ENCODE measurements at places on chromosomes 7 and 10.
A peak's percentile ranks its signal among the peaks of the same experiment; 100 is the strongest.

GRCh38 chr10:20114179-20114578 is 297.9 kb downstream of the PLXDC2 start:
- DNase-seq, result no peak

- DNase-seq, result no peak
These were observed 129.3 kb upstream of the BET1 start for GRCh38 chr7:94133460-94133859.

- DNase-seq, result no peak
These were observed 184.6 kb downstream of the RAMP3 start for GRCh38 chr7:45342236-45342635.

DNA sequence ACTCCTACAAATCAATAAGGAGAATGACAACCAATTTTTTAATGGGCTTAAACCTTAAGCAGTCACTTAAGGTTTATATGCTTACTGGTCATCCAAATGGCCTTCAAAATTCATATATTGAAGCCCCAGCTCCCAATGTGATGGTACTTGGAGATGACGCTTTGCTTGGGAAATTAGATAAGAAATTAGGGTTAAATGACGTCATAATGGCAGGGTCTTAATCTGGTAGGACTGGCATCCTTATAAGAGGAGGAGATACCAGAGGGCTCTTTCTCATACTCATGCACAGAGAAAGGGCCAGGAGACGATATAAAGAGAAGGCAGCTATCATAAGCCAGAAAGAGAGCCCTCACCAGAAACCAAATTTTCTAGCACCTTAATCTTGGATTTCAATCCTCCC is 350.8 kb upstream of the NFE2L3 start:
- DNase-seq, result no peak

DNA sequence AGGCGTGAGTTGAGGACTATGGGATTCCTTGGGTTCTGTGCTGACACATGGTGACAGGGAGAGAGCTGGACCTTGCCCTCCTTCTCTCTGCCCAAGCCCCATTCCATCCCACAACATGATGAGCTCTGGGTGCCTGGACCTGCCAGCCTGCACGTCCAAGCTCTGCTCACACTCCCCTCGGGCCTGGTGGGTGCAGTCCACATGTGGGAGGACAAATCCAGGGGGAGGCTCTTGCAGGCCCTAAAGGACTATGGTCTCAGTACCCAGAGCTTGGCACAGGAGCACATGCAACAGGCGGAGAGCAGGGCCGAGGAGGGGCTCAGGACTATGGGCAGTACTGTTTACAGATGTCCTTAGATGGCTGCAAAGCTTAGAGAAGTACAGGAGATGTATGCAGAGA is 91.4 kb downstream of the CLEC2L start:
- no peak for DNase-seq

DNA sequence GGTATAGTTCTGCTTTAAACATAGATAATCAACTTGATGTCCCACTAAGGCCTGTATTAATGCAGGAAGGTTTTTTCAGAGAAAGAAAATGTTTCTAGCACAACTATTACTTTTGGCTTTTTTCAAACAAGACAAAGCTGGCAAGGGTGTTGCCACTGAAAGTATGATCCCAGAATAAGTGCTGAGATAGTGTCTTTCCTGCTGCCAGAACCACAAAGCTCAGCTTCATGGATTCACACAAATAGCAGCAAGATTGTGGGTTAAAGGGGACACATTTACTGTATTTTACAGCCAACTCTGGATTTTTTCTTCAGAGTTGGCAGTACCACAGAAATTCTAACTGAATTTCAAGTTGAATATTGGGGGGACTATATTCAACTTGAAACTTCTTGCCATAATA is 4.3 kb downstream of the NCOA4 start:
- no peak for DNase-seq

GRCh38 chr10:58698777-58699356 is 186.2 kb downstream of the BICC1 start:
- DNase-seq, result no peak

- no peak for DNase-seq
These were observed 39.9 kb downstream of the DKK1 start for GRCh38 chr10:52353960-52354394.

- no peak for DNase-seq
These were observed 634 bp upstream of the HOXA7 start for GRCh38 chr7:27156916-27157701.

DNA sequence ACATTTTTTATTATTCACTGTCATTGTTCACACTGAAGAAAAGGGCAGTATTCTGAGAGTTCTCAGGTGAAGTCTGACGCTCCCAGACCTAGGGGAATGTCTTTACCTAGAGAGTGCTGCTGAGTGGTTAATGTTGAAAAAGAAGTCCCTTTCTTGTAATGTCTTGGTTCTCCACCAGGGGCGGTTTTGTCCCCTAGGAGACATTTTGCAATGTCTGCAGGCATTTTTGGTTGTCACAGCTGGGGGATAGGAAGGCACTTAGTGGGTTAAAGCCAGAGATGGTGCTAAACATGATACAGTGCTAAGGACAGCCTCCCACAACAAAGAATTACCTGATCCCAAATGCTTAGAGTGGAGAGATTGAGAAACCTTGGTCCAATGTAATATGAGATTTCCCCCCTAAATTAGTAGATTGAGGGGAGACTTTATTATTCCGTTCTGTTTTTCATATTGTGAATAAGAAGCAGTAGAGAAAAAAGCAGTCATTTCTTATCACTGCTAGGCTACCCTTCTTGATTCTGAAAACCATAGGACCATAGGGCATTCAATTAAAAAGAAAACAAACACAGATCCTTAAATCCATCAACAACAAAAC is 13.1 kb downstream of the UMAD1 start:
- DNase-seq, result no peak

GRCh38 chr7:156731651-156732050 is 91.1 kb downstream of the RNF32 start:
- DNase-seq, result no peak

DNA sequence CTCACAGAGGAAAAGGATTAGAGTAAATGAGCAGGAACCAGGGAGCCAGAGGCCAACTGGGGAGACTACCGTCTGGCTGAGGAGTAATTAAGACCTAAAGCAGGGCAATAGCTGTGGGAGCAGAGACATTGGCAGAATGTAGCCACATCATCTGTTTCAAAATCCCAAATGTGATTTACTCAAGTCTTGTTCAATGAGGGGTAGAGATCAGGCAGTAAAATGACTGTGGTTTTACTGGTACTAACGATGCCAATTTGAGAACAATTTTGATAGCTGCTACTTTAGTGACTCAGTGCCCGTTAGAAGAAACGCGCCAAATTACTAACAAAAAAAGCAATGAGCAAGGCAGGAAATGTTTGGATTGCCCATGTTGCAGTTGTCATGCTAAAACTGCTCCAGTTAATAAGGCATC is 12.7 kb upstream of the MIOS start:
- DNase-seq, result no peak

DNA sequence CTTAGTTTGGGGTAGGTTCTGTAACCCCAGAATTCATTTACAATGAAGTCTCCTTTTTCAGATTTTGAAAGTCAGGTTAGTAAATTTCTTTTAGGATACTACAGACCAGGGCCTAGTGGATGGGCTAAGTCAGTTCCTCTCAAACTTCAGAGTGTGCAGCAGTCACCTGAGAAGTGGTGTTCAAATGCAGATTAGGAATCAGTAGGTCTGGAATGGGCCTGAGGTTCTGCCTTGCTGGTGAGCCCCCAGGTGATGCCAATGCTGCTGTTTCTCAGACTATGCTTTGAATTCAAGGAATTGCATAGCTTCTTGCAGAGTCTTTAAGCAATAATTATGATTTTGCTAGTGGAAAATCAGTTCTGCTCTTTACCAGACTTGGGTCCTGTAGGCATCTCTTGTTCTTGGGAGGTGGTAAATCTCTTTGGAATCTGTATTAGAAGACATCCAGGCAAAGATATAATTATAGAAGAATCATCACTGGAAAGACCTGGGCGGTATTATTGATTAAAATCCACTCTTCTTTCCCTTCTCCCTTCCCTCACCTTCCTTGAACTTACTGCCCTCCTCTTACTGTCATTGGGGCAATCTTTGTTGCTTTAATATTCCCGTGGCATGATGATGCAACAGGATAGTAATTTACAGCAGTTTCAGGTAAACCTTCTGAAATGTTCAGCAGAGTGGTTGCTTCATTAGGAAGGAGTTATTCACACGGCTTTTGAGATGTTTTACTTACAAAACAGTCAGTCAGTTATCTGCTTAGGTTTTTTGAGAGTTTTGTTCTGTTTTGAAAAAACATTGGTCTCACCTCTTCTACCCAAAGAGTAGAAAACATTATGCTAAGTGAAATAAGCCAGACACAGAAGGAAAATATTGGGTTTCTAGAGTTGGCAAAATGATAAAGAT is 87.2 kb downstream of the NRF1 start:
- DNase-seq, result no peak

GRCh38 chr10:101257084-101257483 is 27.8 kb upstream of the LBX1 start:
- DNase-seq, result no peak

GRCh38 chr10:76210211-76210610 is 778.8 kb downstream of the LRMDA start:
- no peak for DNase-seq

GRCh38 chr7:16765436-16765859 is 11.9 kb downstream of the TSPAN13 start:
- DNase-seq, result no peak

- DNase-seq, result no peak
These were observed 727.0 kb downstream of the TYW1 start for GRCh38 chr7:67723591-67723990.

- no peak for DNase-seq
These were observed 98.3 kb upstream of the C7orf33 start for GRCh38 chr7:148492157-148492860.

DNA sequence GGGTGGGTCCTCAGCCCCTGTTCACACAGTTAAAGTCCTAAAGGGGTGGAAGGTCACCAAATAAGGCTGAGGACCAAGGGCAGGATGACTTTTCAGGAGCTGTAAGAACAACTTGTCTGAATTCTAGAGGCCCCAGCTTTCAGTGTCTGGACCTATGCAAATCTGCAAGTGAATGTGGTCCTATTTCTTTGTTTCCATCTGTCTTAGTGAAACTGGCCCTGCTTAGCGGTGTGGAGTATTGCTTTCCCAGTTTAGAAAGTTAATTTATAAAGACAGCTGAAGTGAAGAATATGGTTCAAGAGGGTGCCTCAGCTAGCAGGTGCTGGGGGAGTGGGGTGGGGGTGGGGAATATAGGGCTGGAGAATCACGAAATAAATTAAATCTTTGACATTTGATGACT is 40.1 kb downstream of the HHEX start:
- no peak for DNase-seq

DNA sequence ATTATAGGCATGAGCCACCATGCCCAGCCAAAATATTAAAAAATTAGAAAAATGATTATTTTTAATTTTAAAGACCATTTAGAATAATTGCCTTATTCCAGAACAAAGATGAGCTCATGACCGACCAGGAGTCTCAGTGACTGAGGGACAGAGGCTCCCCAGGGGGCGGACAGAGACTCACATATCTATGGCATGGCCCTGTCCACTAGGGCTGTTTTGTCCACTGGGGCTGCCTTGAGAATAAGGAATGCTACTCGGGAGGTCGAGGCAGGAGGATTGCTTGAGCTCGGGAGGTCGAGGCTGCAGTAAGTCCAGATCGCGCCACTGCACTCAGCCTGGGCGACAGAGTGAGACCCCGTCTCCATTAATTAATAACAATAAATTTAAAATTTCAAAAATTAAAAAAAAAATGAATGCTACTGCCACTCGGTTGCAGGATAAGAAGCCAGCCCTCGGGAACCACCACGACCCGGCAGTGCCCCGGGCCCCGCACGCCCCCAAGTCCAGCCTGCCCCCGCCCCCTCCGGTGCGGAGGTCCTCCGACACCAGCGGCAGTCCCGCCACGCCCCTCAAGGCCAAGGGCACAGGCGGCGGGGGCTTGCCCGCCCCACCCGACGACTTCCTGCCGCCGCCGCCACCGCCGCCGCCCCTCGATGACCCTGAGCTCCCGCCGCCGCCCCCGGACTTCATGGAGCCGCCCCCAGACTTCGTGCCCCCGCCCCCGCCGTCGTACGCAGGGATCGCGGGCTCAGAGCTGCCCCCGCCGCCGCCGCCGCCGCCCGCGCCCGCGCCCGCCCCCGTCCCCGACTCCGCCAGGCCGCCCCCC is 128.6 kb downstream of the APBB1IP start:
- DNase-seq, result no peak

- peak; percentile 45 for DNase-seq
These were observed at the start of gene AQP1 for GRCh38 chr7:30911561-30911969. Gene AQP1, plus strand, starts transcription at chr7:30911853. Its CDS starts 57 bp downstream, at chr7:30911910.

DNA sequence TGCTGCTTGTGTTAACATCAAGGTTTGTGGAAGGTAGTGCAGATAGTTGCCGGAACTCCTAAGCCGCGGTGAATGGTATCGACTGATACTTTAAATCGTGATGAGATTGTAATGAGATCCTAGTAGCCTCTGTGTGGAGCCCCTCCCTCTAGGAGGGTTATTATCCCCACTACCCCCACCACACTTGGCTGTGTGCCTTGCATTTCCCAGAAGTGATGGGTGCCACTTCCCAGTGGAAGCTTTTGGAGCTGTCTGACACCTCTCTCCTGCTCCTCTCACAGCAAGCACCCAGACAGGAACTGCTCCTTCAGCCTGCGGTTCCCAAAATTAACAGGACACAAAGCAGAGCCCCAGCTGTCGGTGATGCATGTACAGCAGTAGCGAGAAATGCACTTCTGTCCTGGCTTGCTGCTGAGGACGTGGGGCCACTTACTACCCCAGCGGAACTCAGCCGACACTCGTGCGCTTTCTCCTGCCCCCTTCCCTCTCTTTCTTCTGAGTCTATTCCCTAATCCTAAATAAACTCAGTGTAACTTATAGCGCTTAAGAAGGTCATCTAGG is 52.5 kb downstream of the PRKAG2 start:
- no peak for DNase-seq

GRCh38 chr7:52423251-52423650 is 612.2 kb upstream of the POM121L12 start:
- no peak for DNase-seq

- DNase-seq, result no peak
These were observed 23.6 kb upstream of the VSIR start for GRCh38 chr10:71796749-71797405.

GRCh38 chr7:75010036-75010435 is 45.5 kb downstream of the CASTOR2 start:
- no peak for DNase-seq

DNA sequence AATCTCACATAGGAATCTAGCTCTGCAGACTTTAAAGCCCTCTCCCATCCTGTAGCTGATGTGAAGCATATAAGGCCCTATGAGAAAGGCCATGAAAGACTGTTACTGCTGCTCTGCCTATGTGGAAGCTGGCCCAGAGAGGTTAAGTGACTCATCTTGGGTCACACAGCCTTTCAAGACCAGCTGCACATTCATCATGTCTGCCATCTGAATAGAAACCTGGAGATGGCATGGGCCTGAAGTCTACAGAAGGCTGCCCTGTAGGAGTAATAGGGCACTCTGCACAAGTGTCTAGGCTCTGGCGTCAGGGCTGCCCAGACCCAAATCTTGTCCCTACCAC is 59.4 kb upstream of the COL13A1 start:
- DNase-seq, result no peak

DNA sequence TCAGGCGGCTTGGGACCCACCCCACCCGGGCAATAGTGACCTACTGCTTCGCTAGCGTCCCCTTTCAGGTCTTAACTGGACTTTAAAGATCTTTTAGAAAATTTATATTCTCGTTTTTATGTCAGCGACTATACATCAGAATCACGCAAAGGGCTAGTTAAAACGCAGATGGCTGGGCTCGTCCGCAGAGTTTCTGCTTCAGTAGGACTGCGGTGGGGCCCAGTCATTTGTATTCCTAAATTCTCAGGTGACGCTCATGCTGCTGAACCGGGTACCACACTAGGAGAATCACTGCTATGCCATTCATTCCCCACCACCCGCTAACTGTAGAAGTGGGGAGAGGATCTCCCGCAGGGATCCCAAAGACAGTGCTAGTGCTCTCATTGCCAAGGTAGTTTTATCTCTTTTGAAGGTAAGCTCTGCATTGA is 12.0 kb upstream of the SP8 start:
- no peak for DNase-seq
